ENCODE measurements at places on chromosomes 3 and 15.

GRCh38 chr3:10983219-10983916 lies 9.2 kb upstream of the SLC6A1 start:
- no peak for DNase-seq

GRCh38 chr15:49247556-49248110 lies 77.6 kb downstream of the GALK2 start:
- DNase-seq, result no peak

DNA sequence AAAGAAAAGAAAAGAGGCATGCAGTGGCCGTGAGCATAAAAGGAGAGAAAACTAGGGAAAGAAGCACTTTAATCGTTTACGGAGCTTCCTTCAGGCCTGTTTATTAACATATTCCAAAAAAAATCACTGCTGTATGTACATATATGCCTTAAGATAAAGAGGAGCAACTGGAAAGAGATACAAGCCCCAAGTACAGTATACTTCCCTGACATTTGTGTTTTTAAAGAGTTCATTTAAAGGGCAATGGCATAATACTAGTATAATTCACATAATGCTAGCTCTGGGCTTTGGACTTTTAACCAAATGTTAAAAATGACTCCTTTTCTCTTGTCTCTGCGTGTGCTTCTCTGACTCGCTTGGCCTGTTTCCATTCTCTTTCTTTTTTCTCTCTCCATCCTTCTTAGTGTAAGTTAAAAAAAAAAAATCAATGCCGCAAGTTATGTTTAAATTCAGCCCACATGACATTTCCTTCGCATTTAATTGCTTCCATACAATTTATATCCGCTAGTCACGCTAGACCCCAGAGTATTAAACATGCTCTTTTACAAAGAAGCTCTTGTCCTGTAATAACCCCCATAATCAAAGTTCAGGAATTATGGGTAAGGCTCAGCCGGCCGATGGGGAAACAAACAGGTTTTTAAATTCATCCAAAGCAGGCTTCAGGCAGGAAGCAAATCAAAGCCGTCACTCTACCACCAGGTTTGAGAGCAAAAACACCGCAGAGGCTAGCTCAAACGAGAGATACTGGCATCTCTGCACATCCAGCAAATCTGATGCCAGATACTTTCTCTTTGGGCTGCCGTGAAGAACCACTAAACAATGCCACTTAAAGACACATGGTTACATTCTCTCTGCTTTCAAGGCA lies 19.4 kb downstream of the WWTR1 start:
- no peak for DNase-seq

DNA sequence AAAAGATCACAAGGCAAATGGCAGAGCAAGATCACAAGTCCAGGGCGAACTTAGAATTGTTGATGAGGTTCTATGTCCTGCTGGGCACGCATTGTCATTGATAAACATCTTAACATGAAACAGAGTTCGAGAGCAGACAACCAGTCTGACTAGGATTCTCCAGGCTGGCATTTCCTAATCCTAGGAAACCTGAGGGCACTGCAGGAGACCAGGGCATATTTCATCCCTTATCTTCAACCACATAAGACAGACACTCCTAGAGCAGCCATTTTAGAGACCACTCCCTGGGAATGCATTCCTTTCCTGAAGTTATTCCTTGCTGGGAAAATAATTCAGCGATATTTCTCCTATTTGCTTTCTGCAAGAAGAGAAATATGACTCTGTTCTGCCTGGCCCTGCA lies 1199.9 kb downstream of the SI start:
- no peak for DNase-seq

DNA sequence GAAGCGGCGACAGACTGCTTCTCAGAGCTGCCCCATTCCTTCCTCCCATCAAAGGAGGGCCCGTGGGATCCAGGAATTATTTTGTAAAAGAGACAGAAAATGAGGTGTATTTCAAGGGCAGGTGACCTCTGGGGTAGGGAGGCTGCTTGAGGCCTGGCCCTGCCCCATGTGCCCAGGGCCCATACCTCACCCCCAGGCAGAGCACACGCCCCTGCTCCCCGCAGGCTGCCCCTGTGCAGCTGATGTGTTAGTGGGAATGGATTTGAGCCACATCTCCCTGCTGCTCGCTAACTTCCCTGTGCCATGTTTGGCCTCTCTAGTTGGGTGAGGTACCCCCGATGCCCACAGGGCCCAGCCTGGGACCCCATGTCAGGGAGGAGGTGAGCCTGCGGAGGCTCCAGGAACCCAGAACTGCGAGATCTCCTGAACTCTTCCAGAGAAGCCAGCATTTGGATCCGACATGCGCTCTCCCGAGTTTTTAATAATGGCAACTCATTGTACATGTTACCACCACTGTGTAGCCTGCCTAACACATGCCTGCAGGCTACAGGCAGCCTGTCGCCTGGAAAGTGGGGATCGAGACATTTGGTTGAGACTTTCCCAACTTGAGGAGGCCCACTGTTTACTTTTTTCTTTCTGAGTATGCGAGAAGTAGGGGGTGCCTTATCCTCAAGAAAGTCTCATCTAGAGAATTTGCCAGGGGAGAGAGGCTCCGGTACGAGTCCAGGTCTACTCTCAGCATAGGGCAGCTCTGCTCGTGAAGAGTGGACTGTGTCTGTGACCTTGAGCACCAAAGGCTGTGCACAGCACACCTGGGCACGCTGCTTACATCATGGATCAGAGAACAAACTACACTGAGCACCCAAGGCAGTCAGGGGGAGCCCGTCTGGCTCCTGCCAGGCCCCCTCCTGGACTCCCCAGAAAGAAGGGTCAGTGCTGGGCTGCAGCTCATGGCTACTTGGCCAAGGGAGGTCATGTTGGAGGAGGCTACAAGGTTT lies 36.1 kb downstream of the PCSK6 start:
- no peak for DNase-seq

DNA sequence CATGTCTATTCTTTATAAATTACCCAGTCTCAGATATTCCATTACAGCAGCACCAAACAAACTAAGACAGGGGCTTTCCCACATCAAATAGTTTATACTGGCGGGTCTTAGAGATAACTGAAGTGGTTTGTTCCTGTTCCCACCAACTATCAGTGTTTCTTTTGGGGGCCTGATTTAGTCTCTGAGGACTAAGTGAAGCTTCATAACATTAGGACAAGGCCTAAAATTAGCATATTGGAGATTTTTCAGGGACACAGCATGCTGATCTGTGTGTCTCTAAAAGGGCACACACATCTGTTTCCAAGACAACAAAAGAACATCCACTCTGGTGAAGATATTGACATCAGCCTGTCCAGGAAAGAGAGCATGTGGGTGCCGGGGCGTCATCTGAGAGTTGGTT lies 72.6 kb upstream of the SEMA6D start:
- DNase-seq, result no peak

GRCh38 chr15:51830276-51830806 lies 888 bp downstream of the TMOD3 start:
- DNase-seq, result no peak

DNA sequence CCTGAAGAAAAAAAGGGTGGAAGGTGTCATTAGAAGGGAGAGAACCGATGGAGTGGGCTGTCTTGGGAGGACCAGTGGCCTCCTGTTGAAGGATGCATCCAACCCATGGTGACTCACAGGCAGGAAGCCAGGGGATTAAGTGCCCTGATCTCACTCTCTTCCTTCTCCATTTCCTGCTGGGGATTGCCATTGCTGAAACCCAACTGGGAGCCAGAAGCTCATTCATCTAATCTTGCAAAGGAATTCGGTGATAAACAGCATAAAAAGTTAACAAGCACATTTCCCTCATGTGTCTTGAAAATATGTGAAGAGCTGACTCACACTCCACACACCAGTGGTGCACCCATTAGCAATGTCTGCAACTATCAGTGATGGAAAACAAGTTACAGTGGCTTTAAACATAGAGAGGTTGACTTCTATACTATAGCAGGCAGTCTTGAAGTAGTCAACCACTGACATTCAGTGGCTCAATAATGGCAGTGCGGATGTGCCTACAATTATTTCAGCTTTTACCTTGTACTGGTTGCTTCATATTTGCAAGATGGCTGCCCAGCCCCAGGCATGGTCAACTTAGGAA lies 12.8 kb upstream of the CSRNP1 start:
- DNase-seq, result no peak

DNA sequence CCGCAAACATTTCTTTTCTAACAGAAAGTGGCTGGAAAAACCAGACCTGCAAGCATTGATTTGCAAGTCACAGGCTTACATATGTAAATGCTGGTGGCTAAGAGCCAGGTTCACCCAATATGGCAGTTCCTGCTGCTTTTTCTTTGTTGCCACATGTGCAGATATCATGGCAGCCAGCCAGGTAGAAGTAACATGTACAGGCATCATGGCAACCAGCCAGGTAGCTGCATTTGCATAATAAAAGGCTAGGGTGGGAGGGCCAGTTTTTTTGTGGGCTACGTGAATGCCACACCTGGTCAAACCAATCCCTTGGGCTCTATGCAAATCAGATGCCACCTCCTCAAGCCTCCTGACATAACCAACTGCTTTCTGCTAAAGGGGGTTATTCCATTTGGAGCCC lies 2.8 kb upstream of the SMCO1 start:
- DNase-seq, result no peak

GRCh38 chr3:180646187-180646790 lies 33.0 kb downstream of the CCDC39 start:
- no peak for DNase-seq

GRCh38 chr3:45628746-45629145 lies 34.2 kb downstream of the LIMD1 start:
- no peak for DNase-seq

DNA sequence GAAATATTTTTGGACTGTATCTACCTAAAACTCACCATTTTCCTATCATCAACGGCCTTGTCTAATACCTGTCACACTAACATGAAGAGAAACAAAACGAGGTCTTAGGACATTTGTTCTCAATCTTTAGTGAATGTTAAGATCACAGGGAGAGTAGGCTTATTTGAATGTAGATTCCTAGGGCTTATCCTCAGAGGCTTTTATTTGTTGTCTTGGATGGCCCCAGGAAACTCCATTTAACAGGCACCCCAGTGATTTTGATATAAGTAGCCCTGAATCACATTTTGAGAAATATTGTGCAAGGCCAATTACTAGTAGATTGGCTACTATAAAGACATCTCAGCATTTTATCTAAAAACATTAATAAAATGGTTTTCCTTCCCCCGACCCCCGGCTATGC lies 367.4 kb downstream of the GAP43 start:
- DNase-seq, result no peak

GRCh38 chr3:190695225-190695624 lies 167.3 kb downstream of the GMNC start:
- no peak for DNase-seq

GRCh38 chr15:62444104-62445022 lies 279.3 kb upstream of the C2CD4B start:
- DNase-seq, result no peak

DNA sequence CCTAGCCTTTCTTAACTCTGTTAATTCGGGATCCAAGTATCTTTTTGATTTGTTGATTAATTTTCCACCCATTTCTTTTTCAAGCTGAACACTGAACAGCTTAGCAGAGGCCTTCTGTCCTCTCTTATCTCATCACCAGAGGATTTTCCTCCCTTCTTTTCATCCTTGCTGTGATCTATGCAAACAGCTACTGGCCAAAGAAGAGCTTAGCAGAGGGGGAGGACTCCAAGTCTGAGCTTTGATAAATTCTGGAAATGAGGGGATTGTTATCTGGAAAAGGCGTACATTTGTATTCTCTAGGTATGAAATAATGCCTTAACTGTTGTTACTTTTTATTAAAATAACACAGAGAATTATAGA lies 13.4 kb downstream of the DZIP3 start:
- DNase-seq, result no peak

DNA sequence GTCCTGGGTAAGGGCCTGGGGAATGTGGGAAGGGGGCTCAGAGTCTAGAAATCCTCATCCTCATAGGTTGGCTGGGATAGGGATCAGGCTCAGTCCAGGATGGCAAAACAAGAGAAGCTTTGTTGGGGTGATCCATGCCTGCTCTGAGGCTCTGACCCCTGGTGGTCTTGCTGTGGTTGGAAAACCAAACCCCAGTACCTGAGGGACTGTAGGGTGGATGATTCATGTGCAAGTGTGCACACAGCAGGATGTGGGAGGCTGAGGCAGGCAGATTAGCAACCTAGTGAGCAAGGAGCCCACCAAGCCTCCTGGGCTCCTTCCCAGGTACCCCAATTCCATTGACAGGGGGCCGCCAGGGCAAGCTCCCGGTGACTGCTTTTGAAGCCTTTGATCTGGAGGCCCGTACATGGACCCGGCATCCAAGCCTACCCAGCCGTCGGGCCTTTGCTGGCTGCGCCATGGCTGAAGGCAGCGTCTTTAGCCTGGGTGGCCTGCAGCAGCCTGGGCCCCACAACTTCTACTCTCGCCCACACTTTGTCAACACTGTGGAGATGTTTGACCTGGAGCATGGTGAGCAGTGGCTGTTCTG lies 3.1 kb downstream of the KLHDC8B start:
- DNase-seq, result no peak

- DNase-seq, result peak; percentile 26
Observed at GRCh38 chr3:71955240-71956068, 170.5 kb upstream of the PROK2 start.

DNA sequence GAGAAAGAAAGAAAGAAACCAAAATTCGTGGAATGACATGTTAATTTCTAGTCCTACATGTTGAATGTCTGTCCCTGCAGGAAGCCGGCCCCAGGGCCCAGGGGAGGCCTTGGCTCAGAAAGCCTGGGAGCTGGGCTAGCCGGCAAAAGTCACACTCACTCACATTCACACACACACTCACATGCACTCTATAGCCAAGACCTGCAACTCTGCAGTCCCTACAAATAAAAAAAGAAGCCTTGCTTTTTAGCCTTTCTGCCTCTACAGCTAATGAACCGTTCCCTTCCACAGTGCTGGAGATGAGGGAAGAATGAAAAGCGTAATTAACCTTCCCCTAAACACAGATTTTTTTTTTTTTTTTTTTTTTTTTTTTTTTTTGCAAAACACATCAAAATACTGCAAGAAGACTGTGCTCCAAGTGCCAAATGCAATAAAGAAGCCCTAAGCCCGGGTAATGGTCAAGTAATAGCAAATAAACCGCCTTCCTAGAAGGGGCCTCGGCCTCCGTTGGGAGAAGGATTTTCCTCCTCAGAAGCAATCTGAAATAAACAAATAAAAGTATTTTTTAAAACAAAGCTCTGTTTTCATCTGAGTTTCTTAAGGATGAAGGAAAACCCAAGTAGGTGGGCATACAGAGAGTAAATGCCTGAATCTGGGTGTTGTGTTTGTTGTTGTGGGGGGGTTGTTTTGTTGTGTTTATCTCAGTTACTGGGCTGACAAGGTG lies 4.3 kb downstream of the MECOM start:
- DNase-seq, result no peak

GRCh38 chr3:105539897-105540296 lies 173.2 kb downstream of the ALCAM start:
- no peak for DNase-seq

GRCh38 chr3:53592862-53593261 lies 98.5 kb downstream of the CACNA1D start:
- DNase-seq, result no peak
